Myocyte (in vitro differentiated cells): ENCODE measurements at places on chromosomes 4 and X. TPM values are rescaled to one million over a fixed set of nuclear protein-coding genes. Genes with fewer than 3 reads are reported as not detected.

GRCh38 chr4:176262243-176262642 is 6.8 kb downstream of the ASB5 start:
- peak; percentile 18 for DNase-seq

GRCh38 chr4:144202081-144202480 is 61.6 kb upstream of the GYPA start:
- DNase-seq = no peak

Gene IL13RA2
- not detected in 2 replicates for total RNA-seq

Gene DUSP21
- not detected in 2 replicates for total RNA-seq

Gene EDA2R
- 34.5 and 37.7 TPM in 2 replicates for total RNA-seq

Gene FGF5
- 3.2 and 4.9 TPM in 2 replicates for total RNA-seq
